ENCODE measurements at places on chromosomes 7 and 10.

DNA sequence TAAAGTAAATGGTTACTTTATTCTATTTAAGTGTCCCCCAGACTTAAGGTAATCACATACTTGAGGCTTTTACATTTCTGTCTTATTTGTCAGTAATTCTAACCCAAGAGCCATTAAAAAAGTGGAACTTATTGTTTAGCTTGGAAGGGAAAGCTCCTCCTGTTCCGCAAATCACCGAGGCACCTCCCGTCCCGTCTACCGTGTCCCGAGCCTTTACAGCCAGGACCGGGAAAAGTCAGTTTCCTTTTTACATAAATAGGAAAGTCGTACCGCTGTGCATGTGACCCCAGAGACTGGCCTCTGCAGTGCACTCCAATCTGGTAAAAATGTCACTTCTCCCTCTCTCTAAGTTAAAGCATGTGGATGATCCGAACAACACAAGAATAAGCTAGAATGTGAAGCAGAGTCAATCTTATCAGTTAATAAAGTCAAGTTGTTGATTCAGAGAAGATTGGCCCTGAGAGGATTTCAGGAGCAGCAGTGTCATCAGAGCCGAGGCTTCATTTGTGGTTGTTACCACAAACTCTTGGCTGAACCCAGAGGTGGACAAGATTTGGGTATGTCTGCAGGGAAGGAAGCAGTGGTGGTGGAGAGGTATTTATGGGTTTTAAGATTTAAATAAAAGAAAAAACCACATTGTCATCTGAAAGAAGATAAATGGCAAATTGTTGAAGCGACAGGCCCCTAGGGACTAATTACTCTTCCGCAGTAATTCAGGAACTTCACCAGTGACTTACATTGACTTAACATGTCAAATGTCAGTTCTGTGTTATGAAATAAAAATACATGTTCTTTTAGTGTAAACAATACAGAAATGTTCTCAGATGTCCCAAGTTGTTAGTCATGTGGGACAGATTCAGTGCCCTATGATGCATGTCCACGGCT, 316.6 kb upstream of the ZNF32 start:
- no peak for DNase-seq

DNA sequence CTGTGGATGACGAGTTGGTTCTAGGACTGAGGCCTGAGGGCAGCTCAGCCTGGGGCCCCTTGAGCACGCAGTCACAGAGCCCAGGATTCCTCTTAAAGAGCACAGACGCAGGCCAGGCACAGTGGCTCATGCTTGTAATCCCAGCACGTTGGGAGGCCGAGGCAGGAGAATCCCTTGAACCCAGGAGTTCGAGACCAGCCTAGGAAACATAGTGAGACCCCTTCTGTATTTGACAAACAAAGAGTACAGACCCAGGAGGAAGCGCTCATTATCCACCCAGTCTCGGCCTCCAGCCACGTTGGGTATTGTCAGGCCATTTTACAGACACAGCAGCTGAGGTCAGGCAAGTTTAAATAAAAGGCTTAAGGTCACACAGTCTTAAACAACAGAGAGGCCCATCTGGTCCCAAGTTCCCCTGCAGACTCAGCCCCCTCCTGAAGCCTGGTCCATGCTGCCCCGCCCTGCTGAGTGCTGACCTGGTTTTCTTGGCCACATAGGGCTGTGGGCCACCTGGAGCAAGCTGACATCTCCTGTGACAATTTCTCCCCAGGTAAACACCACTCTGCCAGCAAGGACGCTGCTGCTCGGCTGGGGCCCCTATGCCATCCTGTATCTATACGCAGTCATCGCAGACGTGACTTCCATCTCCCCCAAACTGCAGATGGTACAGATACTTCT, 12.6 kb downstream of the RGR start:
- no peak for DNase-seq

DNA sequence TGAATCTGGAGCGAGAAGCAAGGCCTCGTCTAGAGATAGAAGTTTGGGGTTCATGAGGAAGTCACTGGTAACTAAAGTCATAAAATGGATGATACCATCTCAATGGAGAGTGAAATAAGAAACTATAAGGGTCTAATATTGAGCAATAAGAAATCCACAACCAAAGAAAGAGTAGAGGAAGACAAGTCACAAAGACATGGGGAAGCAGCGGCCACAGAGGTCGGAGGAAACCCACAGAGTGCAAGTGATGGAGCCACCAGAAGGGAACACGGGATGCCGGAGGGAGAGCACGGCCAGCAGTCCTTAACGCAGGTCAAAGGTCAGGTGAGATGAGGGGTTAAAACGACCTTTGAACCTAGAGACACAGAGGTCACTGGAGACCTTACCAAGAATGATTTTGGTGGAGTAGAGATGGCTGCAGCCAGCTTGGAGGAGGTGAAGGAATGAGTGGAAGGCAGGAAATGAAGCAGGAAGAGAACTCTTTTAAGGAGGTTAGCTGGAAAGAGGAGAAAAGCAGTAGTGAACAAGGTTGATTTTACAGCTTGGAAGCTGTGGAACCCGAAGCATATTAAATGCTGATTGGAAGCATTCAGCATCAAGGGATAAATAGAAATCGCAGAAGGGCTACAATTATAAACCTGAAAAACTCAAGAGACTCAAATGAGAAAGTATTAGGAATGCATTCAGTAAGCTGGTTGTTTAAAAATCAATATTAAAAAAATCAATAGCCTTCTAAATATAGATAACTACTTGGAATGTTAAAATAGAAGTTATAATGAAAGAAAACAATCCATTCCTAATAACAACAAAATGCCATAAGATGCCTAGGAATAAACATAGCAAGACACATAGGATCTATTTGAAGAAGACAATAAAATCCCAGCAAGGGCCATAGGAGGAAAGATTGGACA, 93.7 kb downstream of the SVOPL start:
- no peak for DNase-seq

DNA sequence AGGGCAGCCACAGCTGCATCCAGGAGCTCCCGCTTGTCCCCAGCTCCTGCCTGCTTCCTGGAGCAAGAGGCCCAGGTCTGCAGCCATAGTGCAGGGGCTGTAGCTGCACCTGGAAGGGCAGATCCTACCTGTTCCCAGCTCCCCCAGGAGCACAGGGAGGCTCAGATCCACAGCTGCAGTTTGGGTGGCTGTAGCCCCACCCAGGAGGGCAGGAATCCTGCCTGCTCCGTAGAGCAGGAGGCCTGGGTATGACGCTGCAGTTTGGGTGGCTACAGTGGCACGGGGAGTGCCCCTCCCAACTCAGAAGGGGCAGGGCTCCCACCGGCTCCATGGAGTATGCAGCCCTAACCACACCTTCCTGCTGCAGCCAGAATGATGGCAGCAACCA, 26.7 kb upstream of the CDCA7L start:
- no peak for DNase-seq

GRCh38 chr10:1920941-1921340, 183.6 kb upstream of the ADARB2 start:
- DNase-seq, result no peak

DNA sequence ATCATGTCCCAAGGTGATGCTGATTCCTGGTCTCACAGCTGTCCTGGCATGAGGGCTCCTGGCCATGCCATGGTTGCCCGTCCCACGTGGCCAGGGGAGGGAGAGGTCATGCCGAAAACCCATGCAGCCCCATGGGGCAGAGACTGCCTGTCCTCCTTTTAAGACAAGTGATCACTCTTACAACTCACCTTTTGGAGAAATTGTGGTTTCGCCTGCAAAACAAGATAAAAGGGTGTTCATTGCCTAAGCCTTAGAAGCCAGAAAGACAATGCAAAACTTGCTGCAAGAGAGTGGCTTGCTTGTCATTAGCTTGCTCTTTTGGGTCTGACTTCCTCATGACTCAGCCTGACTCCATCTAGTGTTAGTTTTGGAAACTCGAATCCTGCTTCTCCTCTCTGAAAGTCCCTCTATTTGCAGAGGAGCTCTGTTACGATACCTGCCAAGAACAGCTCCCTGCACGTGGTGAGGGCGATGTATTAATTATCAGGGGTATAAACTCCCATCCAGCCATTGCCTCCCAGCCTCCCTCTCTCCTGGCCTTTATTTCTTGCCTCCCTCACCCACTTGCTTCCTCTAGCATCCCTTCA, 26.7 kb downstream of the TMEM273 start:
- DNase-seq, result no peak

- no peak for DNase-seq
Measured at GRCh38 chr7:27122077-27122910, 8.3 kb downstream of the HOXA4 start.

DNA sequence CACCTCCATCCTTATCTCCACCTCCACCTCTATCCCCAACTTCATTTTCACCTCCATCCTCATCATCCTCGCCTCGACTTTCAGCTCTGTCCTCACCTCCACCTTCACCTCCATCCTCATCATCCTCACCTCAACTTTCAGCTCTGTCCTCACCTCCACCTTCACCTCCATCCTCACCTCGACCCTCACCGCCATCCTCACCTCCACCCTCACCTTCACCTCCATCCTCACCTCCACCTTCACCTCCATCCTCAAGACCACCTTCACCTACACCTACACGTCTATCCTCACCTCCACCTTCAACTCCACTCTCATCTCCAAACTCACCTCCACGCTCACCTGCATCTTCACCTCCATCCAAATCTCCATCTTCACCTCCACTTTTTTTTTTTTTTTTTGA, 12.0 kb upstream of the RABGEF1 start:
- no peak for DNase-seq

DNA sequence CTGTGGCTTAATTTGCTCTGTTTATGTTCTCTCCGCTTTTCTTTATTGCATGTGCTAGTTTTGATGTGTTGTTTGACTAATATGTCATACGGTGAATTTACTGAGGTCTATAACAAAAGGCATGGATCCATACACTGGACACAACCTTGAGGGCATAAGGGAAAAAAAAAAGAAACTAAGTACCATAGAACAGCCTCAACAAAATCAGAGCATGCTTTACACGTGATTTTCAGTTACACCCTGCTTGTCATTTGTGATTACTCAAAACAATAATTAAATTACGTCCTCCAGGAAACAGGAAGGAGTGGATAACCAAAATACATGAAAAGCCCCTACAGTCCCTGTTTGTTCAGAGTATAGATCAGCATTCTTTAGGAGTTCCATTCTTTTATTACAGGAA, 150.5 kb downstream of the CRPPA start:
- no peak for DNase-seq

Data from epithelial cell of prostate (primary cell).